Activated CD8-positive, alpha-beta memory T cell treated with anti-CD3 and anti-CD28 coated beads for 1 hour (primary cell): ENCODE measurements at places on chromosomes 16 and 17.

DNA sequence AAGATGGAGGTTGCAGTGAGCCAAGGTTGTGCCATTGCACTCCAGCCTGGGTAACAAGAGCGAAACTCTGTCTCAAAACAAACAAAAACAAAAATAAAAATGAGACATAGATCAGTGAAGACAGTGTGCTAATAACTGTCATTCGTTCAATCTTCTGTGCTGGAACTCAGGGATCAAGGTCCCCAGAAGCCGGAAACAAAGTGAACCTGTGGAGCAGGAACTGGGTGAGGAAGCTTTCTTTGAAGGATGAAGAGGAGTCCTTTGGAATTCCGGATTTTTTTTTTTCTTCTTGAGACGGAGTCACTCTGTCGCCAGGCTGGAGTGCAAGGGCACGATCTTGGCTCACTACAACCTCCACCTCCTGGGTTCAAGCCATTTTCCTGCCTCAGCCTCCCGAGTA is 2.1 kb upstream of the SLC2A4 start:
- no peak for DNase-seq

DNA sequence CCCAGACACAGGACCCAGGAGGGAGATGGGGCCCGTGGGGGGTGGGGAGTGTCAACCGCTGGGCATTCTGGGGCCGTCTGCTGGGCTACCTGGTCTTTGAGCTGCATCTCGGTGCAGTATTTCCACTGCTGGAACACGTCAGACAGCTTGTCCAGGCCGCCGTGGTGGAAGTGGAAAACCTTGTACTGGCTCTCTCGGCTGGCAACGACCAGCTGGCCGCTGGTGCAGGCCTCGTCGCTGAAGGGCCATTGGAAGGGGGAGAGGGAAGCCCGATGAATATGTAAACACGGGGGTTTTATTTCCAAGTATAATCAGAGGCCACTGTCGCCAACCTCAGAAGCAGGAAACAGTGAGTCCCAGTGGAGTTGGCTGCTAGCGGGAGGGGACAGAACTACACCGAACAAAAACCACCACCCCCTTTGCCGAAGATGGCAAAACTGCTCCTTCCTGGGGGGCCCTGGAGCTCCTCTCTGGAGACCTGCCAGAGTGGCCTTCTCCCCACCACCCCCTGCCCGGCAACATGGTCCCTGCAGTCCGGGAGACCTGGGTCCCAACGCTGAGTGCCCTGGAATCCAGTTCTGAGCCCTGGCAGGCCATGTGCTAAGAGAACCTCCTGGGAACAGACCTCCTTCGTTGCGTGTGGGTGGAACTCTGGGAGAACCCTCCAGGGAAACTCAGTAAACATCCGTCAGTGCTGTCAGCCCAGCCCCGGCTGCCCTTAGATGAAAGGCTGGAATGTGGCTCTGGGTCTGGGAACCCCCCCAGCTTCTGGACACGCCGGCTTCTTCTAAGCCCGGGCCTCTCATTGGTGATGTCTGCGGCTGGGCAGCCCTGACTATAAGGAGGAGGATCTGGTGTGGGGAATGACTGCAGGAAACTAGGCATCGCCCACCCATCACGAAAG is 84.1 kb downstream of the TBC1D16 start:
- DNase-seq, result no peak

DNA sequence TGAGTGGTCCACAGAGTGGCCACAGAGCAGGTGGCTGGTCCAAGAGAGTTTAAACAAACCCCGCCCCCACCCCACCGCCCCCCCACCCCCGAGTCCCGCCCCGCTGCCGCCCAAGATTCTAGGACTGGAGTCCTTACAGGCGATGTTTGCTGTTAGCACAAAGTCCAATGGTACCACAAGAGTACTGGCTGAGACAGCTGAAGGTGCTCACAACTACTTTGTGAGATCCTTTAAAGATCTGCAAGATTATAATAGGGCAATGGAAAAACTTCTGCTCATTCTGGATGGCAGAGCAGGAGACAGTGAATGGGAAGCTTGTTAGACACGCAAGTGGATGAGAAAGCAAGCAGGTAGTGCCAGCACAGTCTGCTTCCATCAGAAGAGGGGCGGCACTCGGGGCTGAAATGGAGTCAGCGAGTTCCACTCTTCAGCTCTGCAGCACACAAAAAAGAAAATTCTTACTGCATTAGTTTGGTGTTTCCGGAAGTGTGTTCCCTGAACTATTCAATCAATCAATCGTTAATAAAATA is 4.7 kb upstream of the TEKT3 start:
- DNase-seq, result no peak

DNA sequence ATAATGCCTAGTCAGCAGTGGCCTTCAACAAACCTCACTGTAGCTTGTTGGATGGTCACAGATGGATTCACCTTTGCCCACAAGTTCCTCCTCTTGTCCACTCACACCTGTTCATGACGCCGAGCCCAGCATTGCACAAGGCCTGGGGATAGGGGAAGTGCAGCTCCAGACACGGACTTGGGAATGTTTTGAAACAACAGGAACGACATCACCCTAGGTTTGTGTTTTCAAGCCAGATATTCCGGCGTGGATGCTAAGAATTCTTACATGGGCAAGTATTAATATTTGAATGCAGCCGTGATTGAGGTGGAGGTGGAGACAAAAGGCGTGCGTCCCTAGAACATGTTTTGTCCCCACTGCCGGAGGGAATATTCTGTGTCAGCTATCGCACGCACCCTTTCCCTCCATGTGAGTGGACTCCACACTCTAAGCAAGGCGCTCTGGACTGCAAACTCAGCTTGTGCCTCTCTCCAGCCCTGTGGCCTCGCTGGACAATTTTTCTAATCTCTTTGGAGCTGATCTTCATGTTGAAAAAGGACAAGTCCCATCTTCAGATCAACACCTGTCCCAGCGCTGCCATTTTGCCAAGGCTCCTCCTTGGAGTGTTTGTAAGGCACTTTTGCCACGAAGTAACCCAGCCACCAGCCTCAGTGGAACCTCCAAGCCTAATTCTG is 2.0 kb upstream of the BANP start:
- DNase-seq, result no peak

DNA sequence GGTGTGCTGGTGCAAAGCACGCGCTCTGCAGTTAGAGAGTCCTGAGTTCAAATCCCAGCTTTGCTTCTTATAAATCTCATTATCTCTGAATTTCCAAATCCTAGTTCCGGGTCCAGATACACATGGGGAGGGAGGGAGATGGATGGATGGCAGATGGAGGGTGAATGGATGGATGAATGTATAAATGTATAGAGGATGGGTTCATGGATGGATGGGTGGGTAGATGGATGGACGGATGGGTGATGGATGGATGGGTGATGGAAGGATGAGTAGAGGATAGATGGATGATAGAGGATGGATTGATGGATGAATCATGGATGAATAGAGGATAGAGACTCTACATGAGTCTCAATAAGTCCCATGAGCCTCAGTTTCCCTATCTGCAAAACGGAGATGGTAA is 89.9 kb downstream of the MYH11 start:
- no peak for DNase-seq

- no peak for DNase-seq
These were observed 63.7 kb upstream of the SIAH1 start for GRCh38 chr16:48448841-48449481.

- no peak for DNase-seq
These were observed 446 bp upstream of the COQ7 start for GRCh38 chr16:19066988-19067348.

DNA sequence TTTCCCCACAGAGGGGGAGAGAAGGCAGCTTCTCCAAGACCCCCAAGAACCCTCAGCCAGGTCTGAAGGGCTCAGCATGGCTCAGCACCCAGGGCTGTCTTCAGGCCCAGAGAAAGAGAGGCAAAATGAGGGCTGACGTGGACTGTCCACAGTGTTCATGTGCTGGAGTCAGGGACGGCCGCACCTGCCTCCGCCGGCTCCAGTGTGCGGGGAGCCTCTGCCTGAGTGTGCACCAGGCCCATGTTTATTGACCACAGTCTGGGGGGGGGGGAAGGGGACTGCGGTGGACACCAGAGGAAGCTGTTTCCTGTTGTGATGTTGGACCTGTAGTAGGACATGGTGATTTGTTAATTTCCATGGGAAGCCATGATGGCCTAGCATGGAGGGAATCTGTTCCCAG is 6.9 kb downstream of the MRM1 start:
- DNase-seq, result no peak

GRCh38 chr17:11700668-11701067 is 102.4 kb downstream of the DNAH9 start:
- no peak for DNase-seq

DNA sequence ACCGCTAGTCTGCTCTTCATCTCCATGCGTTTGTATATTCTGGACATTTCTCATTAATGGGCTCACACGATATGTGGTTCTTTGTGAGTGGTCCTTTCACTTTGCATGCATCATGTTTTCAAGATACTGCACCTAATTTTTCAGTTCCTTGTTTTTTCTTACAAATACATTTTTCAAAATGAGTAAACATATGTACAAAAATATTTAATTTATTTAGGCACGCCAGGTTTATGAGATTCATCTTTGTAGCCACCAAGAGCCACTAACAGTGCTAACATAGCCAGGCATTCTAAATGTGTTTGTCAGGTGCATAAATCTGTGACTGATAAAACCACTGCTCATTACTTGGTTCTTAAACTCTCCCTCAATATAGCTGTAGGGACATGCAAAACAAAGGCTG is 375.3 kb downstream of the WWOX start:
- no peak for DNase-seq

DNA sequence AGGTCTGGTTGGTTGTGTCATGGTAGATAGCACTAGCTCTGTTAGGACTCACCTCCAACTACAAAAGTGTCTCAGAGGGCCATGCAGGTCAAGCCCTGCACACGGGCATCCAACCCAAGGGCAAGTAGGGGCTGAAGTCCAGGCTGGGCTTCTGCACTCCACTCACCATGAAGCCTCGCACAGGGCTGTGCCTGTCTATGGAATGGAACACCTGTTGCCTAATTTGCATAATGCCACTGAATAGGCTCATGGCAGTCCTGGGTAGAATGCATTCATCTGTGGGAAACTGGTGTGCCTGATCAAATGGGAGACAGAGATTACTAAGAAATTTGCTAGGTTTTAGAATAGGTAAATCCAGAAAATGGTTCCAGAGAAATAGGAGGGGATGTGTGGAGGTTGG is 8.0 kb upstream of the AKAP1 start:
- no peak for DNase-seq

DNA sequence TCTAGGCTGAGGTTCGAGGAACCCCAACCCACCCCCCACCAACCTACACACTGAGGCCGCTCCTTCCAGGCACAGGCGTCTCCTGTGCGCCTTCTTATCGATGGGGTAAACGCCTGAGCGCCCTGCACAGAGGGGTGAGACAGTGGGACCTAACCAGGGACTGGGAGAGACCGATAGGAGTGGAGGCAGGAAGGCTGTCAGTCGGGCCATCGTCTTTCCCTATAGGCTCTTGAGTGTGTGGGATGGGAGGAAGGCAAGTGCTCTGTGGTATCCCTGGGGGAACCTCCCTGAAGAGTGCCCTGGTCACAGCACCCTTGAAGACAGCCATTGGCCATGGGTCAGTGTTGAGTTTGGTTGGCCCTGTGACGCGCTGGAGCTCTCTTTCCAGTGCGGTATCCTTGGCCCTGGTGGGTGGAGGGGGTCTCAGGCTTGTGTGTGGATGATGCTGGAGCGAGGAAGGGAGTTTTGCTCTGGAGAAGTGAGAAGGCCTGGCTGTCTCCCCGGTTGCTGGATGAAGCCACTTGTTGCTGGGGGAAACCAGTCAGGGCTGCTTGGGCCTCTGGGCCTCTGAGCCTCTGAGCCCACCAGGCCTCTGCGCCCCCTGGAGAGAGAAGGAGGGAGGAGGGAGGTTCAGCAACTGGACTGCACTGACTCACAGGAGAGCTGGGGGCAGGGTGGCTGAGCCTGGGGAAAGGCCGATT is 1.7 kb downstream of the GPRC5C start:
- no peak for DNase-seq

DNA sequence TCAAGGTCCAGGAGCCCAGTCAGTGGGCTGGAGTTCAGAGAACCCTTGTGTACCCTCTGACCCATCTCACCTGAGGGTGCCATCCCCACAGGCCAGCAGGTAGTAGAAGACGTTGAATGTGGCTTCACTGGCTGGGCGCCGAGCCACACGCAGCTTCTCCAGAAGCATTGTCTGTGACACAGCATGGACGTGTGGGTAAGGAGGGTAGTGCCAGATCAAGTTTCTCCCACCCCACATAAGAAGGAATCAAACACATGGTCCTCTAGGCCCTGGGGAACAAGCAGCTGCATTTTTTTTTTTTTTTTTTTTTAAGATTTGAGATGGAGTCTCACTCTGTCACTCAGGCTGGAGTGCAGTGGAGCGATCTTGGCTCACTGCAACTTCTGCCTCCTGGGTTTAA is 60.9 kb downstream of the MYO18A start:
- no peak for DNase-seq

GRCh38 chr16:82341146-82341669 is 171.2 kb upstream of the MPHOSPH6 start:
- DNase-seq, result no peak

- DNase-seq, result no peak
These were observed 3.1 kb upstream of the DNAJA2 start for GRCh38 chr16:46976550-46976949.
